Endothelial cell (in vitro differentiated cells): ENCODE measurements at places on chromosomes 1 and 21.

DNA sequence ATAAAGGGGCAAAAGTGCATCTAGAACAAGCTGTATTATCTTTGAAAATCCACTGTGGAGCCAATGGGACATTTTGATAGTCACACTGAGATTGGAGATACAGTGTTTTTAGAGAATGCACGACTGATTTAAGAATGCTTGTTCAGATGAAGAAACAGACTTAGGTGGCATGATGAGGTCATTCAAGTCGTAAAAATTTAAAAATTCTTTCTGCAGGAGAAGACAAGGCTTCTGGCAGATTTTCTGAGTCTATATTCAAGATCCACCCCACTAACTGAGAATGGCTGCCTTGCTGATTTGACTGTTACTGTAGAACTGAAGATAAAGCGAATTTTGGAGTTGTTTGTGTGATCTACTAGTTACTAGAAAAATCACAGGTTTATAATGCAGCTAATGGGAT lies 310.6 kb downstream of the LRRC7 start:
- DNase-seq = no peak

DNA sequence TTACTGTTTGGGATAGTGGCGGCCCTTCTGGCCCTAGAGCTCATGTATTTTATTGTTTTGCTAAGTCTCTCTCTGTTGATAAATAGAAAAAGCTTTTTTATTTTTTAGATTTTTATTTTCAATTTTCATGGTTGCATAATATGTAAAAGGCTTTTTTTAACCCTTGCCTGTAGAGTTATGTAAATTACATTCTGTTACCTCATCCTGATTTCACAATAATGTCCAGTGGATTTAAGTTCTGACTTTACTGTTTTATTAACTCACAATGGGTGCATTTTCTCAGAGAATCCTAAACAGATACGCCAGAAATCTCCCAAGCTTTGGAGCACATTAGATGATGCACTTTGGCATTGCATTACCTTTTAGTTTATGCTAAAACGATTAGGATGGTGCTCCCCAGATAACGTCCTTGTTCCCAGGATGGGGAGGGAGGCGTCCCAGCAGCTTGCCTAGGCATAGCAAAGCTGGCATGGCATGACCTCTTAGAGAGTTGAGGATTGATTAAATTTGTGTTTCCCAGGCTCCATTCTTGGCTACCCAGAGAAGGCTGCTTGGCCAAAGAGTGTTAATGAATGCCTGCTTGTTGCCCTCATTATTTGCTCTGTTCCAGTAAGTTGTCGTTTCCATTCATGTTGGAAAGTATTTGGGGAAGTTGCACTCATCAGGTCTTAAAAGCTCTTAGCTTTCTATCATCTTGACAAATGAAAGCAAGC lies 17.1 kb downstream of the UTP25 start:
- no peak for DNase-seq

DNA sequence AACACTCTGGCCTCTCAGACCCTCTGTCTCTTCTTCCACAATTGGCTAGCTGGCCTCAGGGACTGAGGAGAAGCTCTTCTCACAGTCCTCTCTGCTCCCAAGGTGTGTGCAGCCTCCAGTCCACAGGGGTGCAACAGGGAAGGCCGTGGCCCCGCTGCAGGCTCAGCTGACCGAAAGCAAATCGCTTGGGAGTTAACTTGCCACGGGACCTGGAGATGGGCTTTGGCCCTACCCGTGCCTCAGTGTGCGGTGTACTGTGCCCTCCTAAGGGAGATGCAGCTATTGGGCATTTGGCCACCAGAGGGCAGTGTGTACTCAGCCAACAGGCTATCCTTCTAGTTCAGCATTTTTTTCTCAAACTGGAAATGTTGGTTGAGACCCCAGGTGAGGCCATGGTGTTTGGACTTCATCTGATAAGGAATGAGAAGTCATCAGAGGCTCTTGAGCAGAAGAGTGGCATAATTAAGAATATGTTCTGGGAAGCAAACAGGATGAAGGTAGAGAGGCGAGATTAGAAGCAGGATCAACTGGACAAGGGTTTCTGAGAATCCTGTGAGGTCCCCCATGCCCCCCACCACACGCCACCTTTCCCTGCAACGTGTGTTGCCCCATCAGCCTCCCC lies 42.5 kb upstream of the TMEM125 start:
- DNase-seq = peak; percentile 90

- DNase-seq = peak; percentile 12
Measured at GRCh38 chr1:6646499-6647148, 22.0 kb downstream of the THAP3 start.

DNA sequence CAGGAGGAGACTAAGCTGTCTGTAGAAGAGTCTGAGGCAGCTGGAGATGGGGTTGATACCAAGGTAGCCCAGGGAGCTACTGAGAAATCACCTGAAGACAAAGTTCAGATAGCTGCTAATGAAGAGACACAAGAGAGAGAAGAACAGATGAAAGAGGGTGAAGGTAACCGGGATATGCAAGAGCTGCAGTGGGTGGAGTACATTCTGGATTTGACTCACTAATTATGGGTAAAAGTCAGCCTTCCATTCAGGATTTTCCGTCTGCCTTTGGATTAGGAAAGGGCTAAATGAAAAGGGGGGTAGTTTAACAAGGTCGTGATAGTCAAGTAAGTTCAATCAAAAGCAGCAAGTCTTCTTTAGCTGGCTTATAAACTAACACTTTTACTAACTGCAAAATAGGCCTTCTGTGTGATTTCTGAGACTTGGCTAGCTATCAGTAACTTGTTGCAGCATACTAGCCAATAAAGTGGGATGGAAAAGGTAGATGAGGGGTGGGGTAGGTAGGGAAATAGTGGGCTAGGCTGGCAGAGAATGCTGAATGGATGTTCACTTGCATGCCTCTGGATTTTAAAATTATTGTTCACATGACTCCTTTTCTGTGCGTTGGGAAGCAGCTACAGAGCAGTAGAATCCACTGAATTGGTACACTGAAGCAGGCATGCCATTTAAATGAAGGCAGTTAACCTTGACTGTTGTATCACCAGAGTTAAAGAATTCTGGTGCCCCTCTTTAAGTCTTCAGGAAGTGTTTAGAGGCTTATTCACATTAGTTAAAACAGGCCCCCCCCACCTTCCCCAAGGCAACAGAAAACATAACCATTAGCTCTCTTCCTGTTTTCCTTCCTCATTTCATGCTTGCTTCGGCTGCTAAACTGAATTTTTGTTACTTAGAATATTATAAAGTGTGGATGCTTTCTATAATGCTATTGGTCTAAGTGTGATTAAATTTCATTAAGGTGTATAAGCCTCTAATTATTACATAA lies 15.4 kb downstream of the CCDC17 start:
- DNase-seq = no peak

DNA sequence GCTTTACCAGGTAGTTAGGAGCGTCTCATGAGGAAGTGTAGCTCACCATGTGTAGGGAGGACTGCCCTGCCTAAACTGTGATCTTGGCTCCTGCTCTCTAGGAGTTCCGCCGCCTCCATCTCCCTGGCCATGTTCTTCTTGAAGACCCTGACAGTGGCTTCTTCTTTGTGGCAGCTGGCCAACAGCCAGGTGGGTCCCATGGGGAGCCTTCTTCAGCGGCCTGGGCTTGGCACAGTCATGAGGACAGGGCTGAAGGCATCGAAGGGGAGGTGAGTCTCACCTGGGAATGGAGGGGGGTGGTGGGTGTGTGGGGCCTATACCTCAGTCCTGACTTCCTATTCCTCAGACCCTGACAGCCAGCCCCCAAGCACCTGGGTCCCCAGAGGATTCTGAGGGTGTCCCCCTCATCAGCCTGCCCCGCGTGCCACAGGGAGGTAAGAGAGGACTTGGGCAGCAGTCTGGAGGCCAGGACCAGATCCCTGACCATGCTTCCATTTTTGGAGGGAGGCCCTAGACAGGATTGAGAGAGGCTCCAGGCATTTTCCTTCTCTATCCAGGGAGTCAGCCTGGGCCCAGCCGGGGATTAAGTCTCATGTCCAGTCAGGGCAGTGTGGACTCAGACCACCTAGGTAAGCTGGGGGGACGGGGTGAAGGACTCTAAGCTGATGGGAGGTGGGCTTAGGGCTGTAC lies 21.4 kb downstream of the HYI start:
- no peak for DNase-seq

DNA sequence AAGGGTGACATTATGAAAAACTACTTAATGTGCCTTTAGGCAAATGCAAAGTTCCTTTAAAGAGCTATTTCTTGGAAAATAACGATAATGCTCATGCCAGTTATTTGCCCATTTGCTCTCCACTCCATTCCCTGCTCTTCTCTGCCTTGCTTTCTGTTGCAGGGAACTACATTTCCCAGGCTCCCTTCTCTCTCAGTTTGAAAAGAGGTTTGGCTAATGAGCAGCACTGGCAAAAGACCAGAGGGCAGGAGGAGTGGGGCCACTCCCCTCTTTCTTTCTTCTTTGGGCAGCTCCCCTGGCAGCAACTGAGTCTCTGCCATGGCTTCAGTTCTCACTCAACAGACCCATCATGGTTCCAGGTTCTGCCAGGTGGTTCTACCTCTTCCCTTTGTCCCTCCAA lies 130.5 kb downstream of the RWDD3 start:
- DNase-seq = no peak

DNA sequence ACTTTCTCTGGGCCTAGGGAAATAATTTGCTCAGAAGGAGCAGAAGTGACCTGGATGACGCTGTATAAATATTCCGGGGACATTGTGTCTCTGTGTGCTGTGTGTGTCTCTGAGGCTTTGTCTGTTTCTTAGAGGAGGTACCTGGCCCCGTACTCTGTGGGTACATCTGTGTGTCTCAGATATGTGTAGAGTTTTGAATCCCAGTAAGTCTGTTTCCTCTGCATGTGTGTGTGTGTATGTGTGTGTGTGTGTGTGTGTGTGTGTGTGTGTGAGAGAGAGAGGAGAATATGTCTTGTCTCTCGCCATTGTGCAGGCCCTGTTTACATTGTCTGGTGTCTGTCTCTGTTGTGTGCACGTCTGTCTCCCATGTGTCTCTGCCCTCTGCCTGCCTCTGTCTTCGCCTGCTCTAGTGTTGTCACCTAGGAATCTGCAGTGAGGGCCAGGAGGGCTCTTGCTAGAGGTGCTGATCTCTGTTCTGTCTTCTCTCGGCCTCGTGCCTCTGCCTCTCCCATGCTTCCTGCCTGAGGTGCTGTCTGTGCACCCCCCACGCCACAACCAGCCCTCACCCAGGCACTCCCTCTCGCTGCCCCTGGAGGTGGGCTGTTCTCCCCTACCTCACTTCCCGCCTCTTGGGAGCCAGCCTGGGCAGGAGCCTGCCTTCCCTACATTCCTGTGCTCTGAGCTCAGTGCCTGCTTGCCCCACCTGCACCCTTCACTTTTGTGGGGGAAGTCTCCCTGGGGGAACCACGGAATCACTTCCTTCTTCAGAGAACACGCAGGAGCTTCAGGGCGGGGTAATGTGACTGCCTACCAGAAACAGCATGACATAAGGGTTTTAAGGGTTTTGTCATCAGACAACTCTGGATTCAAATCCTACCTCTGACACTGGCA lies 5.9 kb downstream of the MAP7D1 start:
- no peak for DNase-seq

DNA sequence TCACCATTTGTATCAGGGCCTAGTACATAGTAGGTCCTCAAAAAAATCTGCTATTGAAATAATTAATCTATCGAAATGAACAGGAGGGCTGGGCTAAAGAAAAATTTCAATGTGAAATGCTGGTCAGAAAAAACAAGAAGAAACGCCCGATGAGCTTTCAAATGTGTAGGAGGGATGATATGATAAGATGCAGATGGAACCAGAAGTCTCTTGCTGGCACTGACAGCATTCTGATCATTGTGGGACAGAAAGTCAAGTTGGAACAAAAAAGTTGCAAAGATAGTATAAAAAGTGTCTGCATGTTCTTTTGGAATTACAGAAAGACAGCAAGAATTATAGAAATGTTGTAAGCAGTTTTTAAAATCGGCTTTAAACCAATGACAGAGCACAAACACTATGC lies 11.1 kb downstream of the G0S2 start:
- DNase-seq = no peak

DNA sequence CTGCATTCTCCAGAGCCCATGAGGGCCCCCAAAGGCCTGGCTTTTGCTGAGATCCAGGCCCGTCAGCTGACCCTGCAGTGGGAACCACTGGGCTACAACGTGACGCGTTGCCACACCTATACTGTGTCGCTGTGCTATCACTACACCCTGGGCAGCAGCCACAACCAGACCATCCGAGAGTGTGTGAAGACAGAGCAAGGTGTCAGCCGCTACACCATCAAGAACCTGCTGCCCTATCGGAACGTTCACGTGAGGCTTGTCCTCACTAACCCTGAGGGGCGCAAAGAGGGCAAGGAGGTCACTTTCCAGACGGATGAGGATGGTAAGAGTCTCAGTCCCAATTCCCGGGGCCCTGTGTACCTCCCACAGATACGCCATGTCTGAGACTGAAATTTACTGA lies 39.1 kb downstream of the PTPRU start:
- no peak for DNase-seq

- no peak for DNase-seq
Measured at GRCh38 chr1:233869680-233870079, 34.8 kb upstream of the SLC35F3 start.

- DNase-seq = no peak
Measured at GRCh38 chr1:51642739-51643142, 25.8 kb downstream of the OSBPL9 start.

DNA sequence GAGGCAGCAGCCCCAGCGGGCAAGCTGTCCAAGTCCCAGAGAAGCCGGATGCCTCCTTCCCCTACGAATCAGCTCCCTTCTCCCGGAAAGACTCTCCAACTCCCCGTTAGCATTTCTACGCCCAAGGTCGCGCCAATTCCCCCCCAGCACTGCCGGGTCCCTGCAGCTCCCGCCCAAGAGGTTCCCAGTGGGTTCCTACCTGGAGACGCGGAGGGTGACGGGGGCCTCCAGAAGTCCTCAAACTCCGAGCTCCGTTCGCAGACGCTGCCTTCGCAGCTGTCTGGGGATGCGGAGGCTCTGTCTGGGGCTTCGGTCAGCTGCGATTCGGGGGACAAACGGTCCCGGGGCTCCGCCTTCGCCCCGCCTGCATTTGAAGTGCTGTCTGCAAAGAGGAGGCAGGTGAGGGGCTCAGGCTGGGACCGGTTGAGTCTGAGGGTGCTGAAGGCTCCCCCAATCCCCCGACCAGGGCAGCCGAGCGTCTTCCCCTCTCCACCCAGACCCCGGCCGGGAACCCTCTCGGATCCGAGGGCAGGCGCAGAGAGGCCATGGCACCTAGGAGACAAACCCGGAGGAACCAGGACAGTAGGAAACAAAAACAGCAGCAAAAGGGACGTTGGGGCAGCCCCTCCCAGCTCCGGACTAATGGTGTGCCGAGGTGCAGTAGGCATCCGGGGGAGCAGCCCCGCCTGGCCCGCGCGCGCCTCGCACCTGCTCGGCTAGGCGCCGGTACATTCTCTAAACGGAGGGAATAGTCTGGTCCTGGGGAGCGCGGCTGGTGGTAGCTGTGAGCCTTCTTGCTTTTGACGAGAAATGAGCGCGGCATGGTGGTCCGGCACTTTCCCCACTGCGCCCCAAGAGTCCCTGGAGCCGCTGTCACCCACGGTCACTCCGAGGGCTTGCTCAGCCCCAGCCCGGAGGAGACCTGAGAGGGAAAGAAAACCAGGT lies 3.8 kb downstream of the GFI1 start:
- peak; percentile 38 for DNase-seq
